Left kidney (tissue), 8 donors: ENCODE measurements at places on chromosomes 6 and 20.

DNA sequence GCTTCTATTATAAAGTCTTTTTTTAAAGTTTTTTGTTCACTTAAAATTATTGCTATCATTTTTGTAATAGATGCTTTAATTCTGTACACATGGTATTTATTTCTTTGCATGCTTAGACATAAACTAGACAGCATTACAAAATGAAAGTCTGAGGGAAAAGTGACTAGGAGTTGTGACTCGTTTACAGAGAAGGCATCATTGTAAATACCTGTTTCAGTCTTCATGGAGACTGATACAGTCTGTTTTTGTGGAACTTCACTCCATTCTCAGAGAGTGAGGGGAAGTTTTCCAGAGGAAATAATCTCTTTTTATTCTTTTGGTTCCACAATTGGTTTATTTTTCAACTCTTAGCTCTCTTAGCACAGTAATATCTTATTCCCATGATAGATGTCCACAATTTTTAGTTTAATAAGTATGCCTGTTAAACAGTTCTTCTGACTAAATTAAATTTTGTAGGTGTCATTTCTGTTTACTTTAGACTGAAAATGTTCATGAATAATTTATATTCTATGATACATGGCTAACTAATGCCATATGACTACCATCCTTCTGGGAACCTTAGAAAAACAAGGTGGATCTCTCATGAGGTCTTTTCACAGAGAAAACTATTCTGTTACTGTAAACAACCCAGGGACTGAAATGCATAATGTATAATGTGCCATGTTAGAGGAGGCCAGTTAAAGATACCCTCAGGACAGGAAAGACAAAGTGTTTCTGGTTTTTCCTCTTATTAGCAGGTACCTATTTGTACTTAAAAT lies 69.2 kb downstream of the MYO6 start:
- DNase-seq, result no peak

- DNase-seq, result no peak
These were observed 41.7 kb upstream of the KLHL31 start for GRCh38 chr6:53707108-53707897.

- no peak for DNase-seq
These were observed at the start of gene NFYA for GRCh38 chr6:41072836-41073202. Gene NFYA (plus strand): TSS chr6:41072974. CDS start chr6:41079090, 6,116 bp downstream.

- DNase-seq, result peak; percentile 63
These were observed 74.0 kb downstream of the ZBTB2 start for GRCh38 chr6:151317103-151317994.

DNA sequence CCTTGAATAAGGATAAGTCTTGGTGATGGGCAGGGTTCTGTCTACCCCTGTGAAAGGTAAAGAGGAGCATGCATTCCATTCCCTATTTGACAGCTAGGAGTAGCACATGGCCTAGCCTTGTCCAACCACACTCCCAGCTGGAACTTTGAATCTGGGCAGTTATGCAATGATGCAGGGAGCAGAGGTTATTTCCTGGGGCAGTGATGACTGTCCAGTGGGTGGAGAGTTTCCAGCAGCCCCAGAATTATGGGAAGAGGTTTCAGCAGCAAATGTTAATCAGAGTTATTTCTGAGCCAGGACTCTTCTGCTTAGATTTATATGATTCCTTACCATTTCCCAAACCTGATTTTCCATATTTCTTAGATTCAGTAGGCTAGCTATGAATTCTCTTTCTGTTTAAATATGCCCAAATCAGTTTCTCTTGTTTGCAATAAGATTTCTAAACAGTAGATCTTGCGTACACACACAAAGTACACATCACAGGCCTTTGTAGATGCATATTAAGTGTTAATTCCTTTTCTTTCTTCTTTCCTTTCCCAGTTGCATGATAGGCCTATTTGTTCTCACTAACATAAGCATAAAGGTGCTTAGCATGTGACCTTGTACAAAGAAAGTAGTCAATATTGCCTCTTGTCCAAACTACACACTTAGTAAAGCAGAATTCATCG lies 17.3 kb upstream of the TXLNB start:
- no peak for DNase-seq

- DNase-seq, result no peak
These were observed 506.7 kb downstream of the KIF16B start for GRCh38 chr20:16066571-16066970.

- no peak for DNase-seq
These were observed 56.2 kb upstream of the EPB41L1 start for GRCh38 chr20:36098364-36098763.

GRCh38 chr6:41153992-41154625 lies at the start of gene TREML1:
Gene TREML1 (minus strand): TSS chr6:41154347. CDS start chr6:41154288, 59 bp downstream.
- no peak for DNase-seq

DNA sequence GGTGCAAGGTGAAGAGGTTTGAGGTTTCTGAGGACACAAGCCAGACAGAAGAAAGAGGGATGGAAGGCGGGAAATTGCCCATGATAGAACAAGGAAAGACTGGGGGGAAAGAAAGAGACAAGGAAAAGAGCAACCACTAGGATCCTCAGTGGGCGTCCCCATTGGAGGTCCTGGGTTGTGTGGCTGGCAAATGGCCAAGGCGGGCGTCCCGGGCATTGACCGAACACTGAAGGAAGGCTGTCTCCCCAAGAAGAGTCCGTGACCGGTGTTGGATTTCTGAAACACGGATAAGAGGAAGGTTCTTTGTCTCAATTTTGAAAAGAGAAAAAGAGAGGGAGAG lies 746.6 kb upstream of the ADGRB3 start:
- DNase-seq, result no peak

DNA sequence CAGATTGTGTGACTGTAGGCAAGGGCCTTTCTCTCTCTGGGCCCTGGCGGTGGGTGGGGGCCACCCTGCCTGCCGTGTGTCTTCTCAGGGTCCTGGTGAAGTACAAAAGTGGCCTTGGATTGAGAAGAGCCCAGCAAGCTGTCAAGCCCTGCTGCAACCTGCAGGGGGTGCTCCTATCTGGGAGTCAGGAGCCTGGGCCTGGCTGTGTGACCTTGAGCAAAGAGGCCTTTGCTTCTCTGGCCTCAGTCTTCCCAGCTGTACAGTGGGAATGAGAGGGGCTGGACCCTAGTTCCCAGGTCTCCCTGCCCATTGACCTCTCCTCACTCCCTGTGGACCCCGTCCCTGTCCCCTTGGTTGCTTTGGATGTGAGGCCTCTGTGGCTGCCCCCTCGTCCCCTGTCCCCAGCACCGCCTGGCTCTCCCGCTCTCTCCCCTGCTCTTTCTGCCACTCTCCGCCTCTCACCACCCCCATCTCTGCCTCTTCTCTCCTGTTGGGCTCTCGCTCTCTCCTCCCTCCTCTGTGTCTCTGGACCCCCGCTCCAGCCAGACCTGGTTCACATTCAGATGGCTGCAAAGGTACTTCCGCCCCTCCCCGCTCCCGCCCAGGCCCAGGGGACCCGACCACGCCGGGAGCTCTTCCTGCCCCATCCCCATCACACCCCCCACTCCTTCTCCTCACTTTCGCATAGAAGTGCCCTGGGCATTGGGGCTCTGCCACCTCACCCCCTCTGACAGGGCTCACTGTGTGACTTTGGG lies 46.7 kb downstream of the SRC start:
- no peak for DNase-seq

DNA sequence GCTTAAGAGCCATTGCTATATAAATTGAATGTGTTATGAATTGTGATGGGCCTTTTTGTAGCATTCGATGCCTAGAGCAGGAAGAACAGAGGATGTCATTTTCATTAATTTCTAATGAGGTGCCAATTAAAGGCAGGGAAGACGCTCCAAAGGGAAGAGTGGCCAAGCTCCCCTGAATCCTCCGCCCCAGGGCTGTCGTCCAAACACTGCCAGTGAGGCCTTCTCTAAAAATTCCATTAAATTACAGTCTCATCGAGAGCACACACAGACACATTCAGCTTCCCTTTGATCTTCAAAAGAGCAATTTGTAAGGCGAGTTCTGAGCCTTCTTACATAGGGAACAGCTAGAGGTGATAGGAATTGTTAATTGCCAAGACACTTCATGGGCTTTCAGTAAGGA lies 300.0 kb downstream of the ZFAND3 start:
- DNase-seq, result no peak

- DNase-seq, result no peak
These were observed 7.7 kb downstream of the NTSR1 start for GRCh38 chr20:62716198-62716940.

DNA sequence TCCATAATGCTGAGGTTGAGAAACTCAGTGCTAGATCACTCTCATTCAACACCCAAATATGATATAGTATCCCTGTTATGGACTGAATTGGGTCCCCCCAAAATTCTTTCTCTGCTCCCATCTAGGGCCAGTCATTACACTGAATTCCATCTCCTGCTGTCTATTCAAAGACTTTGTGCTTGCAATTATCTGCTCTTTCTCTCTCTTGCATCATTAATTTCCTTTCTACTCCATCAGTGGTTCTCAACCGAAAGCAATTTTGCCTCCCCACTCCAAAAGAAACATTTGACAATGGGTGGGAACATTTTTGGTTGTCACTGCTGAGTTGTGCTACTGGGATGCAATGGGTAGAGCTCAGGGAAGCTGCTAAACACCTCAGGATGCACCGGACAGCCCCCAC lies 271.5 kb upstream of the CDYL start:
- DNase-seq, result no peak

GRCh38 chr6:38284802-38285394 lies 354.8 kb downstream of the BTBD9 start:
- DNase-seq, result no peak

DNA sequence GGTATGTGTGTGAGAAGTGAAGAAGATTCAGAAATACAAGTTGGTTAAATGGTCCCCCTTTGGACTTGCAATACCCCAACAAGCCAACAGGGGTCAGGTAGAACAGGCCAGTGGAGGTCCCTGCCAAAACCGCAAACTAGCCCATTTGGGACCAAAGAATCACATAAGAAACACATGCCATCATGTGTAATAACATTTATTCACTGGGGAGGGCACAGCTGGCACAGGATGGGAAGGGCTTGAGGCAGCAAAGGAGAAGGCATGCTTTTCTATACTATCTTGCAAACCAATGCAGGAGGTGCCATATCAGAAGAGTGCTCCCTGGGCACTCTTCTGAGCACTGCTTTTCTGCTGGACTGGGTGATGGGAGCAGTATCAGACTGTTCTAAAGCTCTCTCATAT lies 116.1 kb upstream of the TRAF3IP2 start:
- no peak for DNase-seq

GRCh38 chr20:32034581-32035425 lies 17.2 kb upstream of the HCK start:
- DNase-seq, result no peak

DNA sequence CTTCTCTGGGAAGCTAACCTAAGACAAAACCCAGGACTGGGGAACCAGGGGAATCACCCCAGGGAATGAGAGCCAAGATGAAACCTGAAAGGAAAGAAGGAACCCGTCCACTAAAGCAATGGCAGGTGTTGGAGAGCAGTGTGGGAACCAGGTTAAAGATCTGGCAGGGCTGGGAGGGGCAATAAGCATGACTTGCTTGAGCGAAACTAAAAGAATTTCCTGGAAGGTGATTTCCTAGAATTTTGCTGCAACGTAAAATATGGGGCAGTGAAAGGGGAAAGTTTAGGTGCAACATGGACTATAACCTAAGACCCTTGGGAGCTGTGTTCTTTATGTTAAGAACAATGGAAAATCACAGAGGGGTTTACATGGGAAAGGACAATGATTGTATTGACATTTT lies 126.2 kb upstream of the SSTR4 start:
- DNase-seq, result no peak

DNA sequence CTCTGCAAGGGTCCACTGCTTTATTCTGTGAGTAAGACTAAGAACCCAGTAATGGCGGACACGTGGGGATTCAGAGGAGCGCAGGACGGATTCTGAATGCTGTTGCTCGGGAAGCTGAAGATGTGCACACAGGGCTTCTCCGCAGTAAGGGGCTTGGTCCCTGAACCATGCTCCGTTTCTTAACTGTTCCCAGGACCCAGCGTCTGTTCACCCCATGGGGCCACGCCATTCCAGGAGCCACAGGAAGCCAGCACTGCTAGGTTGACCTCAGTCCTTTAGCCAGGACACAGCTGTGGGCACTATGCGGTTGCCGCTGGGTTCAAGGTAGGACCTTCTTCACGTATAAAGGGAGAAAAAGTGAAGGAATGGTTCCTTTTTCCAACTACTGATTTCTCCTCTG lies 59.8 kb downstream of the IRF4 start:
- no peak for DNase-seq
